Calu3 (cell line): ENCODE measurements at places on chromosomes 4 and X.

DNA sequence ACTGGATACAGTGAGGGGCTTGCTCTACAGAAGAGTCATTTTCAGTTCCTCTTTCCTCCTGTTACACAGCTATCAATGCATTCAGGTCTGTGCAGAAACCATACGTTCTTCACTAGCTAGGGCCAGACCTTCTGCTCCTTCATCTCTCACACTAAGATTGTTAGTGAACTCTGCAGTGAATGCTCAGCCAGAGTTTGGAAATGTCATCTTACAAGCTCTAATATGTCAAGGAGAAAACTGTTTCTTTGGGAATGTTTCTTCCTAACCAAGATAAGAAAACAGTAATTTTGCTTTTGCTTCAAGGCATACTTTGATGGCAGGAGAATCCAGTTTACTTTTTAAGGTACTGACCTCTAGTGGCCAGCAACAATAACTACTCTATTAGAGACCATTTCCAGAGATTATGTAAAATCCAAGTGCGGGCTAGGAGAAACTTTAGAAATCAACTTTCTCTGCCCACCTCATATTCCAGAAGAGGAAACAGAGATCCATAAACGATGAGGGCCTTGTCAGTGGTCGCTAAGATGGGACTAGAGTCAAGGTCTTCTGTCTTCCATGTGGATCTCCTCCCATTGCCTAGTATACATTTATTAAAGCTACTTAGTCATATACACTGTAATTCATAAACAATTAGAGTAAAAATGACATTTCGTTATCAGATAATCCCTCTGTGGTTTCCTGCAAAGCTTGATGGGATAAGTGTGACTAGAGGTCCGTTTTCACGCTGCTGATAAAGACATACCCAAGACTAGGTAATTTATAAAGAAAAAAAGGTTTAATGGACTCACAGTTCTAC is 12.1 kb upstream of the CC2D2A start:
- no peak overlapping the region for H3K4me3 ChIP-seq
- H3K27me3 ChIP-seq, result peaks cover 54% of the 10 kb centered on the region
- H3K4me1 ChIP-seq, result no peaks in the 10 kb centered on the region
- H3K27ac ChIP-seq, result no peak overlapping the region
- H3K36me3 ChIP-seq, result no peaks in the 10 kb centered on the region

DNA sequence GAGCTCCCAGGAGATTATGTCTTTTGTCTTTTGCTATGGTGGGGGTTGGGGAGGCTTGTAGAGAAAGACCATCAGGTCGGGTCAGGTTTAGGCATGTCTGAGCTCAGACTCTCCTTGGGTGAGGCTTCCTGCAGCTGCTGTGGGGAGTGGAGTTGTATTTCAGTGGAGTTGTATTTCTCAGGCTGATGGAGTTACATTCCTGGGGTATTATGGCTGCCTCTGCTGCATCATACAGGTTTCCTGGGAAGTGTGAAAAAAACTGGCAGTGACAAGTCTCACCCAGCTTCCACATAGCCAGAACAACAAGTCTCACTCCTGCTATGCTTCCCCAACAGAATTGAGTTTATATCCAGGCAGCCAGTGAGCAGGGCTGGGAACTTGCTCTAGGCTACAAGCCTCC is 119.3 kb downstream of the VSIG4 start:
- DNase-seq, result no peak
- H3K27ac ChIP-seq, result peak overlapping the region; percentile 16
- H3K4me3 ChIP-seq, result no peak overlapping the region
- no peaks in the 10 kb centered on the region for H3K36me3 ChIP-seq
- H3K4me1 ChIP-seq, result peaks cover 16% of the 10 kb centered on the region
- no peaks in the 10 kb centered on the region for H3K27me3 ChIP-seq

DNA sequence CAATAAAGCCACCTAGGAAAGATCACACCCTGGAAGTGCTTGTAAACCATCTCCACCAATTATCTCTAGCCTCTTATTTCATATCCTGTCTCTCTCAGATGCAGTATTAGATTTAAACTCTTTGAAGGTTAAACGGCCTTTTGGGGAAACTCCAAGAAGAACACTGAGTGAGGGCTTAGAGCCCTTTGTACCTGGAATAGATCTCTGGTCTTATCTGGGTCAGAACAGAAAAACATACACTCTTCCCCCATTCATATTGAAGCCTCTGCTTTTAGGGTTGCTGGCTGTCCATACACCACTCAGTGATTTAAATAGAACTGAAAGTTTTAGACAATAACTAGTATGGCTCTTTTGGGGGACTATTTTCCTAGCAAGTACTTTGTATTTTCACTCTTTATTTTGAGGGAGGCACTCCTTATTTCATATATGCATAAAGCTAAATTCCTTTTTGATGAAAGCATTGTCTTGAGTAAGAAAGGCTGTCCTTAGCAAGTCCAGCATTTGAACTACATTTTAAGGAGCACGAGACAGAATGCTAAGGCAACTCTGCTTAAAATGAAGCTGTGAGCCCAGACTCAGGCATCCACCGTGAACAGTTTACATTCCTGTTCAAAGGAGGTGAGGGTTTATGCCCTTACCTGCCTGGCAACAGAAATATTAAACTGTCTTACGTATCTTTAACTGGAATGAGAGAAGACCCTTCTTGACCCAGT is 17.4 kb downstream of the YY2 start:
- DNase-seq, result no peak
- H3K4me3 ChIP-seq, result no peak overlapping the region
- H3K27ac ChIP-seq, result no peak overlapping the region
- no peaks in the 10 kb centered on the region for H3K27me3 ChIP-seq
- no peaks in the 10 kb centered on the region for H3K36me3 ChIP-seq
- no peaks in the 10 kb centered on the region for H3K4me1 ChIP-seq

DNA sequence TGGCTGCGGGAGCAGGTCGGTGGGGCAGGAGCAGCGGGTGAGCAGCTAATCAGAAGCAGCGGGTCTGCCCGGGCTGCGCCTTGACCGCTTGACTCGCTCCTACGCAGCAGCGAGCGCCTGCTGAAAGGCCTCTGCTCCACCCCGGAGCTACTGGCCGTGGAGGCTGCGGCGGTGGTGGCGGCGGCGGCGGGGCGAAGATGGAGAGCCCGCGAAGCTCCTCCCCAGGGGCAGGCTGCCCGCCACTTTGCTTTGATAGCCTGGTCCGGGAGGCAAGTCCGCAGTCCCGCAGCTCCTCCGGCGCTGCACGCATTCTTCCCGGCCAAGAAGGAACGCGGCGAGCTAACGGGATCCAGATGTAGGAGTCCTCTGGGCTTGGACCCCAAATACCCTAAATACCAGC is 36.7 kb downstream of the PJA1 start:
- no peak for DNase-seq
- no peak overlapping the region for H3K27ac ChIP-seq
- peaks cover 9% of the 10 kb centered on the region for H3K27me3 ChIP-seq
- H3K36me3 ChIP-seq, result no peaks in the 10 kb centered on the region
- peaks cover 5% of the 10 kb centered on the region for H3K4me1 ChIP-seq
- no peak overlapping the region for H3K4me3 ChIP-seq

DNA sequence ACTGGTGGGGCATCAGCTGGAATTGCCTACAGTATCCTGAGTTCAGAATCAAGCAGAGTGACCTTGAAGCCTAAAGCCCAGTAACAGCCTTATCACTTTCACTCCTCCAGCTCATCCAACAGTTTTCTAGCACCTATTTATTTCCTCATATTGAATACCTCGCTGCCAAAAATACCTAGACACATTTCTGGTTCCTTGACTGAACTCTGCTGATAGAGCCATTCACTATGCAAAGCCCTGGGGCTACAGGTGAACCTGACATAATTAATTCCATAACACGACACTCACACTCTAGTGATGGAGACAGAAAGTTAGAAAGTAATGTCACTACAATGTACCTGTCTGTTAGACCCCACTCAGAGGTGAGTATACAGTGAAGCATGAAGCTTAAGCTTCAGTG is 149.0 kb upstream of the STX18 start:
- H3K27me3 ChIP-seq, result no peaks in the 10 kb centered on the region
- H3K4me1 ChIP-seq, result no peaks in the 10 kb centered on the region
- H3K4me3 ChIP-seq, result no peak overlapping the region
- H3K36me3 ChIP-seq, result no peaks in the 10 kb centered on the region
- DNase-seq, result no peak

DNA sequence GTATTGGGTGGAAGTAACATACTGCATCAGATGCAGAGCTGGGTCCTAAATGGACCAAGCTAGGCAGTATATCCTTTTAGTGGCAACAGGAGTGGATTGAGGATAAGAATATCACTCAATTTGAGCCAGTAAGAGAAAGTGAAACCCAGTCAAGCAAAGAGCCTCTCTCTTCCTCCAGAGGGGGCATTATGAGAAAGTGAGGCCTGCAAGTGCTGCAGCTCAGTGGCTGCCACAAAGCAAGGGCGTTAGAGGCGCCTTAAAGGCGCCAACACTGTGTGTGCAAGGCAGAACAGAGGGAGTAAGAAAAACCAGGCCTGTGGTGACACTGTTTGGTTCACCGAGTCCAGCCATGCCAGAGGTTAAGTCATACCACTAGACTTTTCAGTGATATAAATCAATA is 17.5 kb downstream of the STX18 start:
- H3K4me1 ChIP-seq, result peaks cover 19% of the 10 kb centered on the region
- no peak for DNase-seq
- no peak overlapping the region for H3K27ac ChIP-seq
- no peaks in the 10 kb centered on the region for H3K36me3 ChIP-seq
- H3K27me3 ChIP-seq, result no peaks in the 10 kb centered on the region

- no peaks in the 10 kb centered on the region for H3K27me3 ChIP-seq
- H3K4me1 ChIP-seq, result no peaks in the 10 kb centered on the region
- H3K27ac ChIP-seq, result peak overlapping the region; percentile 11
- peak overlapping the region; percentile 17 for H3K4me3 ChIP-seq
These were observed 4.4 kb downstream of the PQBP1 start for GRCh38 chrX:48902135-48902534.

DNA sequence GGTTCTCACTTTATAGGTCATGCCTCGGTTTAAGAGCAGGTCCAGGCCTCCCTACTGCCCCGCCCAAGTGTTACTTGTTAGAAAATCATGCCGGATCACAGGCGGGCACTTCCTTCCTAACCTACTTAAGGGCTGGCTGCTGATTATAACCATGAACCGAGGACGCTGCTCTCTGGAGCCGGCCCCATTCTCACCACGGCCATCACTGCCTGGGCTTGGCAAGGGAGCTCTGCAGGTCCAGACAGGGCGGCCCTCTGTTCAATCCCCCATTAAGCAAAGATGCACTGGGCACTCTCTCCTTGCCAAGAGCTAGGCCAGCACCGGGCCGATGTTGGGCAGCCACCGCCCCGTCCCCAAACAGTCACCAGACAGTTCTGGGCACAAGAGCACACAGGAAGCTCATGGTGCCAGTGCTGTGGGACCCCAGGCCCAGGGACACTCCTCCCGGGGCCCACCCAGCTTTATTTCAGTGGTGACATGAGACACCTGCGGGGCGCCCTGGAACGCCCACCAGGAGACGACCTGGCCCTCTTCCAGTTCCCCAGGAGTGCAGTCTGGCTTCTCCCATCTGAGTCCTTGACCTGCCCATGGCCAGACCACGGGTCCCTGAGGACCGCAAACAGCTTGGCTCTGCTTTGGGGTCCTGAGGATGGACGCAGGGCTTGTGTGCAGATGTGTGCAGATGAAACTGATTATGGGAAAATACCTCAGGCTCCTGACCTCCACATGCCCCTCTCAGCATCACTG is 44.0 kb downstream of the ABLIM2 start:
- no peaks in the 10 kb centered on the region for H3K36me3 ChIP-seq
- H3K4me1 ChIP-seq, result peaks cover 12% of the 10 kb centered on the region
- DNase-seq, result no peak
- no peak overlapping the region for H3K27ac ChIP-seq
- no peak overlapping the region for H3K4me3 ChIP-seq

GRCh38 chr4:182478475-182478874 is 235.3 kb downstream of the TENM3 start:
- H3K36me3 ChIP-seq, result no peaks in the 10 kb centered on the region
- H3K27ac ChIP-seq, result no peak overlapping the region
- H3K27me3 ChIP-seq, result no peaks in the 10 kb centered on the region

GRCh38 chrX:15438332-15438731 is 54.1 kb upstream of the VEGFD start:
- no peak overlapping the region for H3K27ac ChIP-seq
- H3K4me3 ChIP-seq, result no peak overlapping the region
- no peak for DNase-seq
- no peaks in the 10 kb centered on the region for H3K27me3 ChIP-seq

GRCh38 chr4:14749910-14750309 is 252.4 kb upstream of the CPEB2 start:
- H3K4me1 ChIP-seq, result no peaks in the 10 kb centered on the region
- no peak overlapping the region for H3K27ac ChIP-seq
- peak; percentile 7 for DNase-seq
- no peaks in the 10 kb centered on the region for H3K36me3 ChIP-seq

- H3K4me3 ChIP-seq, result no peak overlapping the region
- no peaks in the 10 kb centered on the region for H3K4me1 ChIP-seq
These were observed 99.0 kb upstream of the SPANXC start for GRCh38 chrX:141341341-141341740.

GRCh38 chr4:87073199-87074120 is 138.6 kb downstream of the AFF1 start:
- peaks cover 8% of the 10 kb centered on the region for H3K4me1 ChIP-seq
- H3K27ac ChIP-seq, result no peak overlapping the region
- DNase-seq, result no peak
- no peak overlapping the region for H3K4me3 ChIP-seq

DNA sequence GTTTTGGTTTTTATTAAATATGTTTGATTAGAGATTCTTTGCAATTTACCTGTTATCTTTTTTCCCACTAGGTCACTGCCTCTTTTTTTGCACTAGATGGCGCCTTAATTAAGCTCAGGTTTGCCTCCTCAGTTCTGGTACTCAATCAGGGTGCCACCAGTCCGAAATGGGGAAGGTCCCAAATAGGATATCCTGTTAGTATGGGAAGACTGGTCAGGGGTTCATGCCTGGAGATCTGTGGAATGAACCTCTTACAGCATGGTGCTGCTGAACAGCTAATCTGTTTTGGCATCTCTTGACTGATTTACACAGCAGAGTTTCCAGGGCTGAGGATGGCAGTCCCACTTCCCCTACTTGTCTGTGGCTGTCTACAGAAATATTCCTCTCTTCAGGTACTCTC is 24.2 kb upstream of the VSIG1 start:
- no peaks in the 10 kb centered on the region for H3K27me3 ChIP-seq
- H3K4me1 ChIP-seq, result peaks cover 26% of the 10 kb centered on the region

GRCh38 chr4:57911203-57911602 is 801.0 kb upstream of the IGFBP7 start:
- H3K27me3 ChIP-seq, result no peaks in the 10 kb centered on the region
- H3K4me1 ChIP-seq, result no peaks in the 10 kb centered on the region
- no peak overlapping the region for H3K4me3 ChIP-seq
- no peak overlapping the region for H3K27ac ChIP-seq
- H3K36me3 ChIP-seq, result no peaks in the 10 kb centered on the region
